ENCODE measurements at places on chromosomes 12 and 14.

GRCh38 chr12:120887253-120888043 lies 16.7 kb downstream of the SPPL3 start:
- peak; percentile 54 for DNase-seq

GRCh38 chr14:74952180-74952665 lies 3.2 kb downstream of the PGF start:
- no peak for DNase-seq

DNA sequence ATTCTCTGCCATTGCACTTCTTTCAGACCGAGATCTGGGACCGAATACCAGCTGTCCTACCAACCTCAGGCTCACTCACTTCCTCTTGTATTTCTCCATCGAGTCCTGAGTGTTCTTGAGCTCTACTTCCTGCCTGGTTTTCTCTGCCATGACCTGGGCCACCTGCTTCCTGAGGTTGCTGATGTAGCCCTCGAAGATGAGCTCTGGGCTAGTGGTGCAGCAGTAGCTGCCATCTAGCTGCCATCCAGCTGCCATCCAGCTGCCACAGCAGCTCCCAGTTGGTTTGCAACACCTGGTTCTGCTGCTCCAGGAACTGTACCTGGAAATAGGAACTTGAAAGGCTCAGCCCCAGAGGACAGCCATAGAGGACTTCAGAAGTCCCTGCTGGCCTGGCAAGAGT lies 15.0 kb upstream of the KRT73 start:
- no peak for DNase-seq

- no peak for DNase-seq
These were observed 40.3 kb downstream of the BRAP start for GRCh38 chr12:111645433-111645832.

- DNase-seq: no peak
These were observed 21.4 kb downstream of the LGR5 start for GRCh38 chr12:71460850-71461609.

DNA sequence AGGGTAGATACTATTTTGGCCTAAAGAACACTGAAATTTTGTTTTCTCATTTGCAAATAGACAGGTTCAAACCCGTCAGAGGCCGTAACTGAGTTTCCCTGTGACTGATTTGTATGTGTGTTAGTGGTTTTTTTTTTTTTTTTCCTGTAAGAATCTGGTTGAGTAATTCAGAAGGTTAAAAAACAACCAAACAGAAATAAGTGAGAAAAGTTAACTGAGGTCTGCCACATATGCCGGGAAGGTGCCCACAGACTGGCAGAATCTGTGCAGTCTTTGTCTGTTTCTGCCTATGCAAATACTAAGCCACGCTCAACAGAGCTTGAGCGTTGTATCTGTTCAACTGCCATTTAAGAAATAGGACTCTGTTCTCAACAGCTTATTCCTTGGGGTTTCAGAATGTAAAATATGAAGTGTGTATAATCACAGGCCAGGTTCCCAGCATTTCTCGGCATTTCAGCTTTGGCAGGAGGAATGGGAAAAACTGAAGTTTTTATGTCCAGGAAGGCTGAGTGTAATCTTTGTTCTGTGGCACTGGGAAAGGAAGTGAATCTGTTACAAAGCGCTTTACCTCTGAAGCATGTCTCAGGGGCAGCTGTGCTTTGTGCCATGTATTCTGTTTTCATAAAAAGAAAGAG lies 181.9 kb downstream of the PRKCH start:
- peak; percentile 75 for DNase-seq

DNA sequence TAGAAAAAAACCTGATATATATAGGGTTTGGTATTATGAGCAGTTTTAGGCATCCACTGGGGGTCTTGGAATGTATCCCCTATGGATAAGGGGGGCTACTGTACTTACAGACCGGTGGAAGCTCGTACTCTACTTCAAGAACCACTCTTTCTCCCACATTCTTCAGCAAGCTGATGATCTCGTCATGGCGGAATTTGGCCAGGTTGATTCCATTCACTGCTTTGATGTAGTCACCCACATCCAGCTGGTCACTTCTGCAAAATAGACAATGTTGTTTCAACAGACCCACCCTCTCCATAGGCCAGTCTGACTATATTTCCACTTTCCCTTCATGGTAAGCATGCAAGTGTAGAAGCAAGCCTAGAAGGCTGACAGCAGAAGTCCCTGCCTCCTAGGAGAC lies 139.9 kb downstream of the GRIP1 start:
- no peak for DNase-seq

DNA sequence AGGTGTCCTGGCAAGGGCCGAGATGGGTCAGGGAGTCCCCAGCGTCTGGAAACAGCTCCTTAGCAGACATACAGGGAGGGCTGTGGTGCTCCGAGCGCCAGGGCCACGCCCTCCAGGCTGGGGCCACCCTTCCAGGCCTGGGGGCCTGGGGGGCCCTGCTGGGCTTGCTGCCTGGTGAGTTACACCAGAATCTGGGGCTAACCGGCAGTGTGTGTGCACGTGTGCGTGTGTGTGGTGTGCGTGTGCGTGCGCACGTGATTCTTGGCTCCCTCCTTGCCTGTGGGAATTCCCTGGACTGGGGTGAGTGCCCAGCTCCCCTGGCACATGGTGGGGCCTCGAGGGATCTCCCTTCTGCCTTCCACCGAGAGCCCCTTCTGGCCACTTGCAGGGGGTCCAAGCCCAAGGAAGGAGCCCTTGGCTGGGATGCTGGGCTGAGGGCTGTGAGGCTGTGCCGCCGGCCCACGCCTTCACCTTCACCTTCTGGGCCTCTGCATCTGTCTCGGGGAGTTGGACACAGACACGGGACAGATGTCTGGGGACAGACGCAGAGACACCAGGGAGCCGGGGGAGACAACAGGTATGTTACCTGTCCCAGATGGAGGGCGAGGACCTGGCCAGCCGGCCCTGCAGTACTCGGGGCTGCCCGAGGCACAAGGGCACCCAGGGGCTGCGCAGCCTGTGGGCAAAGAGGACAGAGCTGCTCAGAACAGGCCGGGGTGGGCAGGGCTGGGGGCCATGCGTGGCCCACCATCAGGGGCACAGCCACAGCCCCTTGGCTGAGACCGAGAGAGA lies 37.2 kb downstream of the BEGAIN start:
- no peak for DNase-seq

DNA sequence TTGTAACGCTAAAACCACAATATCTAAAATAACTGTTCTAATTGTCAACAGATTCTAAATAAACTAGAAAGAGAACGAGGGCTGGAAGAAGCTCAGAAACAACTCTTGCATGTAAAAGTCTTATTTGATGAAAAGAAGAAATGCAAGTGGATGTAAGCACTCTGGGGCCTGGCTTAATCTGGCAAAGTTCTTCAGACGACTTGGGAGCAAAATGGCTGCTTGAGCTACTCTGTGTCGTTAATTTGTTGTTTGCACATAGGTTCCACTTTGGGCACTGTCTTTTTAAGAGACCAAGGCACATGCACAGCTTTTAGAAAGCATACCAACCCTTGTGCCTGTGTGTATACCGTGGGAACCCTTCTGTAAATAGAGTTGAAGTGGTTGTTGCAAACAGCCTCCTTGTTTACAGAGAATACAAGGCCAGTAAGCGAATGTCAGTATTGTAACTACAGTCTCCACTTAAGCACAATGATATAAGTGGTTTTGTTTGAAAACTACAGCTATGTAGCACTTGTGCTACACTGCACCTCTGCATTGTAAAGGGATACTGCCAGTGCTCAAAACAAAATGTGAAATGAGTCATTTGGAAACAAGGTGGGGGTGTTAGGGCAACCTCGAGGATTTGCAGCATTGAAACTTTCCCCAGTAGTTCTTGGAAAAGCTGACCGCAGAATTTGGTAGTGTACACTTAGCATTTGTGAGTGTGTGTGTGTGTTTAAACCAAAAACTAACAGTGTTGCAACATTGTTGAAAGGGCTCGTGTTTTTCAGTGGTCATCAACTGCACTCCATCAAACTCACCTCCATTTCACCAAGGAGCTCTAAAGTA lies 154.3 kb downstream of the CEP83 start:
- peak; percentile 58 for DNase-seq

DNA sequence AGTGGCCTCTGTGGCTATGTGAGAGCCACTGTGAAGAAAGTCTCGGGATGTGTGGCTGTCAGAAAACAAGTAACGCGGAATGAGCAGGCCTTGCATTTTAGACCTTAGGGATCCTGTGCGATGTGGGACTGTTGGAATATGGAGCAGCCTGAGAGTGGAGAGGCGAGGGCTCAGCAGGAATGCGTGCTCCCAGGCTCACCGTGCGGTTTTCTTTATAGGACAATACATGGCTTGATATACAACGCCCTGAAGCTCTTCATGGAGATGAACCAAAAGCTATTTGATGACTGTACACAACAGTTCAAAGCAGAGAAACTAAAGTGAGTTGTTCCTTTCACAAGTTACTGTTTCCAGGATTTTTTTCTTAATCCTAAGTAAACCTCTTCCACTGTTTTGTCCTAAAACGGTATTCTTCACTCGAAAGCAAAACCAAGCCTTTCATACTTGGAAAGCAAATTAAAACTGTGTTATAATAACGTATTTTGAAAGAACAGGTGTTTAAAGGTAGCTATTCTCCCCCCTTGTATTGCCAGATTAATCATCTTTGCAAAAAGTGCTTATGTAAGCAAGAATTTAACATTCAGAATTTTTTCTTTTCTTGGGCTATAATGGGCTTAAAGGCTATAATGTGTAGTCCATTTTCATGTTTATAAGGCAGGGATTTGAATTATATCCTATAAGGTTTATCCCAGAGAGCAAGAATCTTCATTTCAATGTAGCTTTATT lies 54.8 kb upstream of the DYNC1H1 start:
- DNase-seq: no peak

DNA sequence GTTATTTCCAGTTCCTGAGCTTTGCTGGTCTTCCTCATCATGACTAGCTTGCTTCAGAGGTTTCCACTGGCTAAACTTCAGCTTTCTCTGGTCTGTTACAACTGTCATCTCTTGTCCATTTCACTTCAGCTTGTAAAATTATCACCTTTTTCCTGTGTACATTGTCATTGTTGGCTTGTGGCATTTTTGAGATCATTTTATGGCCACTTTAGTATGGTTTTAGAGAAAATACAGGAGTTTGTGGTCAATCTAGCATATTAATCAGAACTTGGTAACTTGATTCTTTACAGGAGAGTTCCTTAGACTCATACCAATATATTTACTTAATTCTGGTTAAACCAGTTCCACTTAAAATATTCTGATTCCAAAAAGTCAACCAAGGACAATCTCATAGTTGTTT lies 235.9 kb upstream of the KITLG start:
- DNase-seq: no peak

GRCh38 chr12:68745376-68745903 lies 536 bp upstream of the SLC35E3 start:
- no peak for DNase-seq

GRCh38 chr12:30763053-30763452 lies 8.3 kb upstream of the CAPRIN2 start:
- no peak for DNase-seq

DNA sequence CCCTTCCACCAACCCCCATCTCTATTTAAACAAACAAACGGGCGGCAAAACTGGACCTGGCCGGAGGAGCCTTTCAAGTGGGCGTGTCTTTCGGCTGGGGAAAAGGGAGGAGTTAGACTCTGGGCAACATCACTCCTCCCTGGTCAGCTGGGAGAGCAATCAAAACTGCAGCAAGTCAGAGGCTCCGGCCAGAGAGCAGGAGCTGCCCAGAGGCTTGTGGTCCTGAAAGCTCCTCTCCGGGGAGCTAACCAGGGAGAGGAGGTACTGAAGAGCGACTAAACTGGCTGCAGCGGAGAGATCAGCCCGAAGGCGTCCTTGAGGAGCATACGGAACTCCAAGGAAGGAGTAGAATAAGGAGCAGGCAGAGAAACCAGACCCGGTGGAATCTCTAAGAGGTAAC lies at the start of gene NEUROD4:
NEUROD4 (plus strand) TSS at position 191 of the 400 bp plus-strand sequence. CDS start 6,466 bp downstream, outside the sequence.
- peak; percentile 14 for DNase-seq

Data from stimulated activated CD4-positive, alpha-beta T cell treated with anti-CD3 and anti-CD28 coated beads, Interleukin-15, amount 100 ng/mL, for 24 hours (primary cell).